ENCODE measurements at places on chromosomes 6 and 20.

DNA sequence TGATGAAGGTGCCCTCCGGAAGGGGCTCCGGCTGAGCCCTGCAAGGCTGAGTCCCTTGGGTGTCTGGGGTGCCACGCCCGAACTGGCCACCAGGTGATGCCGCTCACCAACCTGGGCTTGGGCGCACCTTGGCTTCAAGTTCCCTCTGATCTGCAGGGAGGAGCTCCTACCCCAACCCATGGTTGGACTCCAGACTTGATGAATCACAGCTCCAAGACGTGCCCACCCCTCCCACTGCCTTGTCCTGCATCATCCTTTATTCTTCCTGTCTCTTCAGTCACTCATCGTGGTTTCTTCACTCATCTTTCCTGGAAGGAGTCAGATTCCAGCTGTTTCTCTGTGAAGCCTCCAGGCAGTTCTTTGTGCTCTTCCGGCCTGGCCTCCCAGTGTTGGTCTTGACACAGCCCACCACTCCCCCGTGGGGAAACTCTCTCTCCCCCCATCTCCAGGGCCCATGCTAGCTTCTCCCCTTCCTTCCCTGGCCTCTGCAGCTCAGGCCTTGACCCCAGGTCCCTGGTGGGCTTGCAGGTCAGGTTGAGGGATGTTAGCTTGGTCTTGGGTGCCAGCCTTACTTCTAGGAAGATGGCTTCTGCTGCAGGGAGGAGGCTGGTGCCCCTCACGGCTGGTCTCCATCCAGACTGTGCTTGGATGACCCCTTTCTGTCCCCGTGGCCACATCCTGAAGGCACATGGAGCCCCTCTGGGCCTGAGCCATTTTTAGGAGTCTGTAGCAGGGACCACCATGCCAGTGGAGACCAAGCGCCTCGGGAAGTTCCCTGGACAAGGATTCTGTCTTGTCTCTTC, 2.6 kb upstream of the ZBP1 start:
- no peak for DNase-seq

GRCh38 chr6:125365230-125365629, 63.5 kb upstream of the HDDC2 start:
- no peak for DNase-seq

GRCh38 chr6:166007349-166008263, 160.0 kb downstream of the TBXT start:
- DNase-seq = no peak

DNA sequence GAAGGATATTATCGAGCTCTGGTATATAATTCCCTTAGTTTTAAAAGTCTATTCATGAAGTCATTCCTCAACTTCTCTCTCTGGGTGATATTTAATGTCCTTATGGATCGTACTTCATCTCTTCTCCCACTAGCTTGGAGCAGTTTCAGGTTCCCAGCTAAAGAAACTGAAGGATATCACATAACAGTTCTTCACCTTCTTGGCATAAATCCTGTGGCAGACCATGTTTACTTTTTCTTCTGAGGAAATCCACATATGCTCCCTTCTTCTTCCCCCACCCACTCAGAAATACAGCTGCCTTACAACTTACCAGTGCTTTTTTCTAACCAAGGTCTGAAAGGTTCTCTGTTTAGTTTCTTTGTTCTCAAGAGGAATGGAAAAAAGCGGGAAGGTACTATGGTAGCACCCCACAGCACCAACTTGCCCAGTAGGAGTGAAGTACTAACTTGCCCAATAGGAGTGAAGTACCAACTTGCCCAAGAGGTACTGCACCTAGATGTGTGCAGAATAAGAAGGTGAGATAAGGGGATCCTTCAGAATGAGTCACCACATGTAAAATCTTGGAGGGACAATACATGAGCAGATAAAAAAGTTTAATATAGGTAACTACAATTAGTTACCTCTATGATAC, 53.1 kb downstream of the TSPYL4 start:
- DNase-seq = no peak

DNA sequence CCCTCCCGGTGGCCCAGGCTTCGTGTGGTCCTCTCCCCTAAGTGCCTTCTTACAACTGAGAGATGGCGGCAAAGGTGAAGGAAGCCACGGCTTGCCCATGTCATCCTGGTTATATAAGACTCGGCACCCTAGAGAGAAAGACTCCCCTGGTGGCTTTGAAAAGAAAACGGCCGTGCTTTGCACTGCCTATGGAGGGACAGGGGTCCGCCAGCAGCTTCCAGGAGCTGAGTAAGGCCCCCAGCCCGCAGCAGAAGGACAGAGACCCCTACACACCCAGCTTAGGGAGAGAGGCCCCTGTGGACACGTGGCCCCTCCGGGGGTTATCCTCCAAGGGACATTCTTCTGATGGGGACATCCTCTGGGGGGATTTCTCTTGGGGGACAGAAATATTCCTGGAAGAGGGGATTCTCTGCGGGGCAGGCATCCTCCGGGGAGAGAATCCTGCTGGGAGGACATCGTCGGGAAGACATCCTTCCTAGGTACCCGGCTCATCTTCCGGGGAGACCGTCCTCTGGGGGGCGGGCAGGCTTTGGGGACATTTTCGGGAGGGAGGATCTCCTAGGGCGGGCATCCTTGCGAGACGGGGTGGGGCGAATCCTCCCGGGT, 511 bp upstream of the OGFR start:
- no peak for DNase-seq

- no peak for DNase-seq
These were observed 231.6 kb downstream of the LRFN2 start for GRCh38 chr6:40355532-40355931.

DNA sequence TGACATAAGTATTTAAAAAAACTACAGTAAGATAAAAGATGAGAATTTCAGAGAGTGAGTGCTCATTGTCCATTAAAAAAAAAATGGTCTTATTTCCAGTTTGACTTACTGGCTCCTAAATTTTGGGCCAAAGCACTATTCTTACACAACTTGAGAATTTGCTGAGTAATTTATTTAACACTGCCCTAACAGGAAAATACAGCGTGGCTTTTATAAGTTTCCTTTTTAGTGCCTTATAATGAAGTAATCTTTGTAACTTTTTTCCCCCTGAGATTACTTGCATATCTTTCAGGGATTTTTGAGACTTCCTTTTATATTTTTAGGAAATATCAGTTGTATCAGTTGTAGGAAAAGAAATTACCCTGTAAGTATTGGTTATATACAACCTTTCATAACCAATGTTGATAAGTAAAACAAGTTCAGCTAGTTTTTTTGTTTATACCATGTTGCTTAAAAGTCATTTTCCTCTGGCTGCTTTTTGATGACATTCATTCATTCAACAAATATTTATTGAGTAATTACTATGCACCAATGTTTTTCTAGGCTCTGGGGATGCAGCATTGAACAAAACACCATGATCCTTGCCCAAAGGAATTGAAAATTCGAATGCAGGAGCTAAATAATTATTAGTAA, 106.4 kb upstream of the SGK1 start:
- DNase-seq = no peak

DNA sequence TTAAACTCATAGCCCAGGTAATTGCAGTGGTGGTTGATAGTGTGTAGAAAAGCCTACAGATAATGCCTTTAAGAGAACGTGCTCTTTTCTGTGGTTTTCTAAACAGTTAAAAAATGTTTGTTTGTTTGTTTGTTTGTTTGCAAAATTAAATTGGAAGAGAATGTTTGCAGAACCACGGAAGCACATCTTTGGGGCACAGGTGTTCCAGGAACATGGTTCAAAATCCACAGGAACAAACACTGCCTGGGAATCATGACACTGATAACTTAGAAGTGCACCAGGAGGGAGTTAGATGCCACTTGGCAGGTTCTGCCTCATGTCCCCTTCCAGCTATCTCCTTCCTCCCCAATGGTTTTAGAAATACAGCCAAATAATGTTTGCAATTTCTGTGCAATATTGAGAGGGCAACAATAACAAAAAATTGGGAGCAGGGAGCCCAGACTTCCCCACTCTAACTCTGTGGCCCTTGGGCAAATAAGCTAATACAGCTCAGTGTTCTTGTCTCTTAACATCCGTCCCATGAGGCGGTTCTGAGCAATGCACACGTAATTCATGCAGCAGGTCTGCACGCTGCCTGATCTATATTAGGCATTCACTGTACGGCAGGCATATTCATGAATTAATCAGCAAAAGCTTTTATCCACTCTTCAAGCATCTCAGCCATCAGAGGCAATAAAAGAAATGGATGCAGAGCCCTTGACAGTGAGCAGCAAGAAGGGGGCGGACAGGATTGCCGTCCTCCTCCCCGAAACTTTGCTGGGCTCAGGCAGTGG, 274.3 kb upstream of the FOXQ1 start:
- no peak for DNase-seq

All from stimulated activated CD8-positive, alpha-beta memory T cell treated with anti-CD3 and anti-CD28 coated beads, Interleukin-15, amount 100 ng/mL, for 24 hours (primary cell).